ENCODE measurements at places on chromosomes 5 and 9.

DNA sequence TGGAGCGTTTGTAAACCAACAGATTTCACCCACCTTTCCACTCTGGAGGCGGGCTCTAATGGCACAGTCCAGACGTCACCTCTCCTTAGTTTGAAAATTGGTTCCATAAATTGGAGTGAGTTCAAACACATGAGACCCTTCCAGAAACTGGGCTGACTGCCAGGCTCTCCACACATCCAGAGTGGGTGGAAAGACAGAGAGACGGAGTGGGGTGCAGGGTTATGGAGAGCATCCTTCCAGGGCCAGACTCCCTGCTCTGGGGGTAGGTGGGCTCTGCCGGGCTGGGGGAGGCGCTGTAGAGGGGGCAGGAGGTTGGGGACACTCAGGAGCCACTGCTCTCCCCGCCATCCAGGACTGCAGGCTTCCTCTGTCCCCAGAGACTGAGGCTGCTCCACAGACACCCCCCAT lies 104.7 kb upstream of the PHYKPL start:
- DNase-seq: no peak

DNA sequence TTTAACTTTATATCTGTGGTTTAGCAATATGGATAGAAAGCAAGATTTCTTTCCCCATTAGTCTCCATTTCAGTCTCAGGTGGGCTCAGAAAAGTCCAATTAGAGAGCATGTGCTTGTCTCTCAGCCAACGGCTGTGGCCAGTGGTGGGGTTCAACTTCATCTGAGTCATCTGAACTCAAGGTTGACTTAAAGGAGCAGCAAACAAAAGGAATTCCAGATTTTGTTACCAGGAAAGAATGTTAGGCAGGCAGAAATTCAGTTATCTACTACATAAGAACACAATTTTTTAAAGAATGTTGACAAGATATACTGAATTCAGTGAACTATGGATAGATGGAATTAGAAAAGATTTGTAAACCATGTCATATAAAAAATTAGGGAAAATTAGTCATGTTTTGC lies 784.1 kb downstream of the MAT2B start:
- no peak for DNase-seq

GRCh38 chr5:39399135-39400036 lies 25.4 kb downstream of the DAB2 start:
- DNase-seq: no peak

GRCh38 chr9:4859035-4859434 lies 66.3 kb downstream of the RCL1 start:
- no peak for DNase-seq

DNA sequence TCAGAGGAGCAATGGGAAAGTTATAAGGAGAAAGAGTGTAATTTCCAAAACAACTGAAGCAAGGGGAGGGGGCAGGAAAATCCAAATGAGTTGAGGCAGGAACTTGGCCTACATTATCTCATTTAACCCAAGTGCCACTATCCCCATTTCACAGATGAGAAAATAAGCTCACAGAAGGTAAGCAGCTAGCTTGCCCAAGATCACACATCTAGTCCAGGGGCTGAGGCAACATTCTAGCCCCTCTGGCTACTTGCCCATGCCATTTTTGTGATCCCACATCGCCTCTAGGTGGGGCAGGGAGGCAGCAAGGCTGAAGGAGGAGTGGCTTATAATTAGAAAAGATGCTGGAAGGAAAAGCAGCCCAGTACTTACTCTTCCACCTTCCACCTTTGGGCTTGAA lies 2.6 kb upstream of the PSIP1 start:
- DNase-seq: peak; percentile 55

GRCh38 chr5:24183981-24184380 lies 460.8 kb downstream of the CDH10 start:
- DNase-seq: no peak

DNA sequence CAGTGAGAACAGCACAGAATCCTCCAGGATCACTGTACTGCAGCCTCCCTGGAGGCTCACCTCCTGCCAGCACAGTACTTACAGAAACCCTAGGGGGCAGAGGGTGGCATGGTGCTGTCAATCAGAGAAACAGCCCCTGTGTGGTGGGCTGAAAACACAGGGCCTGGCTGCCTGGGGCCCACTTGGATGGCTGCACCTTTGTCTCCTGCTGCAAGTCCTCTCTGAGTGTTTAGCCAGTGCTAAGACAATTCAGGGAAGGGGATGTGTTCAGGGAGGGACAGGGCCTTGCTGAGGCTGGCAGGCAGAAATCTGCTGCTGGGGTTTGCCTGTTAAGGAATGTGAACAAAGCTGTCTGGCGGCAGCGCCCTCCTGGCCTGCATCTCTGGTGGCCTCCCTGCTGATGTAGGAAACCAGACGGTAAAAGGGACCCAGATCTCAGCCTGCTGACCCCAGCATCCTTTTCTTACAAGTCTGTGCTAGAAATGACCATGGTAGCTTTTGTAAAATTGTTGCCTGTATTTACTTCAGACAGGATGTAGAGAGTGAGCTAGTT lies 39.5 kb downstream of the PRRC2B start:
- DNase-seq: no peak

GRCh38 chr5:107217721-107218130 lies 453.0 kb downstream of the EFNA5 start:
- no peak for DNase-seq

- DNase-seq: no peak
Measured at GRCh38 chr5:75363726-75364495, 26.9 kb downstream of the HMGCR start.

GRCh38 chr9:128068386-128069205 lies 564 bp downstream of the SLC25A25 start:
- peak; percentile 54 for DNase-seq

DNA sequence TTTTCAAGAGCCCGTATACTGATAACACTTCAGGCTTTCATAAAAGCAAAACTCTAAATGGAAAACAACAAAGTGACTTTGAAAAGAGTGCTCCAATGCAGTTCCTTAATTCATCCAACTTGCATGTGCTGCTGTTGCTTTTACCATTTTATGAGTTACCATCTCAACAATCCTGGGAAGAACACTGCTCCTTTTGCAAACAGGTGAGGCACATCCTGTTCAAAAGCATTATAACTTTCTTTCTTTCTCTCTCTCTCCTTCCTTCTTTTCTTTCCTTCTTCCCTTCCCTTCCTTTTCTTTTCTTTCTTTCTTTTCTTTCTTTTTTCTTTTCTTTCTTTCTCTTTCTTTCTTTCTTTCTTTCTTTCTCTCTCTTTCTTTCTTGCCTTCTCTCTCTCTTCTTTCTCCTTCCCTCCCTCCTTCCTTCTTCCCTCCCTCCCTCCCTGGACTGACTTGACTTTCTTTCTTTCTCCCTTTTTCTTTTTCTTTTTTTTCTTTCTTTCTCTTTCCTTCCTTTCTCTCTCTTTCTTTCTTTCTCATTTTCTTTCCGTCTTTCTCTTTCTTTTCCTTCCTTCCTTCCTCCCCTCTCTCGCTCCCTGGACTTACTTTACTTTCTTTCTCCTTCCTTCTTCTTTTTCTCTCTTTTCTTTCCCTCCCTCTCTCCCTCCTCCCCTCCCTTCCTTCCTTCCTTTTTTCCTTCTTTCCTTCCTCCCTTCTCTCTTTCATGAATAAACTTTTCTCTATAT lies 11.2 kb upstream of the PARP8 start:
- no peak for DNase-seq

GRCh38 chr5:135883026-135883425 lies 12.6 kb downstream of the IL9 start:
- DNase-seq: no peak

Data from OCI-LY7 (cell line).